ENCODE measurements at places on chromosomes 1 and 21.

- DNase-seq, result peak; percentile 93
Observed at GRCh38 chr1:67060811-67061218, 6.9 kb upstream of the SLC35D1 start.

DNA sequence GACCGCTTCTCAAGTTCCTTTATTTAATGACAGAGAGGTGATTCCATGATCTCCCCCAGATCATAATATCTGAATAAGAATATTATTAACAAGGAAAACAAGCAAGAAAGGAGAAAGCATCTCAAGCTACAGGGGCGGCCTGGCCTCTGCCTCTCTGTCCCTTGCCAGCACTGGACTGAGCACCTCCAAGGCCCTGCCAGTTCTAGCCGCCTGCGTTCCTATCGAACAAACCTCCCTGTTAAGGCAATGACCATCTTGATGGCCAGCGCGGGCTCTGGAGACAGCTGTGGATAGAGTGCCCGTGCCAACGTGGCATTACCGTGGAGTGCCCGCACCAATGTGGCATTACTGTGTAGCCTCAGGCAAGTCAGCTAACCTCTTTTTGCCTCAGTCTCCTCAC lies 84.8 kb downstream of the NPHP4 start:
- DNase-seq, result no peak

- DNase-seq, result peak; percentile 93
Observed at GRCh38 chr1:162235241-162235800, 141.3 kb downstream of the SPATA46 start.

DNA sequence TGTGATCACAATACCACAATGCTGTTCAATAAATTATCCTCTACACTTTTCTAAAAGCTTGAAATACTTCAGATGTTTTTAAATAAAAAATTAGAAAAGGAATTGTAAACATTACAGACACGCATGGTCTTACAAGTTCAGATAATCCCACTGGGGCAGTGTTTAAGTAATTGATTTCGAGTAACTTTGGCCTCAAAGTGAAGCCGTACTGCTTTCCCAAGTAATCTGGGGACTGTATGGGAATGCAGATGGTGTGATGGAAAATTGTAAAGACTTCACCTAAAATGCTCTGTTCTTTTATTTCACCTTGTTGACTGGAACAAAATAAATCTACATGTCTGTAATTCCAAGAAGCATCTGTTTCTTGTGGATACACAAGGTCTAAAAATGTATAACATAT lies 401.7 kb upstream of the LYPLAL1 start:
- DNase-seq, result no peak

- no peak for DNase-seq
Observed at GRCh38 chr1:39900662-39901463, 854 bp downstream of the MYCL start.

GRCh38 chr1:222582099-222582774 lies 7.5 kb downstream of the TAF1A start:
- DNase-seq, result peak; percentile 86

DNA sequence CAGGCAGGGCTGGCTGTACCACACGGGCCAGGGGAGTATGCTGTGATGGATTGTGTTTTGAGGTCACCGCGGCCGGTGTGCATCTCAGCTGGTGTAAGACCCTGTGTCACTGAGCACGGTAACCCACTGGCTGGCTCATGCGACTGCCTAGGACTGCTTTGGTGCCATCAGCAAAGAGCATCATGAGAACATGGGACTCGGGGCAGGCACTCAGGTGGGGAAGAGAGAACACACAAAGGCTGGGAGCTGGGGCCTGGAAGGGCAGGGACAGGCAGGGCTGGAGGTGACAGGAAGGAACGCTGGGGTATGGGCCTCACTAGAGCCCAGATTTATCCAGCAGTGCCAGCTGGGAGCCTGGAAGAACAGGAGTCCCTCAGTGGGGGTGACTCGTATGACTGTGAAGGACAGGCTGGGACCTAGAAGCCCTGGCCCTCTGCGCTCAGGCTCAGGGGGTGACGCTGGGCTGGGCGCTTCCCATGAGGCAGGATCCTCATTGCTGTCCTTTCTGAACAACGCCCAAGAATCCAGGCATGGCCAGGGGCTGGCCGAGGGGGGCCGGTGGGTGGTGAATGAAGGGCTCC lies 210.4 kb upstream of the VAMP3 start:
- no peak for DNase-seq

GRCh38 chr1:59747420-59748024 lies 67.2 kb upstream of the HOOK1 start:
- no peak for DNase-seq

DNA sequence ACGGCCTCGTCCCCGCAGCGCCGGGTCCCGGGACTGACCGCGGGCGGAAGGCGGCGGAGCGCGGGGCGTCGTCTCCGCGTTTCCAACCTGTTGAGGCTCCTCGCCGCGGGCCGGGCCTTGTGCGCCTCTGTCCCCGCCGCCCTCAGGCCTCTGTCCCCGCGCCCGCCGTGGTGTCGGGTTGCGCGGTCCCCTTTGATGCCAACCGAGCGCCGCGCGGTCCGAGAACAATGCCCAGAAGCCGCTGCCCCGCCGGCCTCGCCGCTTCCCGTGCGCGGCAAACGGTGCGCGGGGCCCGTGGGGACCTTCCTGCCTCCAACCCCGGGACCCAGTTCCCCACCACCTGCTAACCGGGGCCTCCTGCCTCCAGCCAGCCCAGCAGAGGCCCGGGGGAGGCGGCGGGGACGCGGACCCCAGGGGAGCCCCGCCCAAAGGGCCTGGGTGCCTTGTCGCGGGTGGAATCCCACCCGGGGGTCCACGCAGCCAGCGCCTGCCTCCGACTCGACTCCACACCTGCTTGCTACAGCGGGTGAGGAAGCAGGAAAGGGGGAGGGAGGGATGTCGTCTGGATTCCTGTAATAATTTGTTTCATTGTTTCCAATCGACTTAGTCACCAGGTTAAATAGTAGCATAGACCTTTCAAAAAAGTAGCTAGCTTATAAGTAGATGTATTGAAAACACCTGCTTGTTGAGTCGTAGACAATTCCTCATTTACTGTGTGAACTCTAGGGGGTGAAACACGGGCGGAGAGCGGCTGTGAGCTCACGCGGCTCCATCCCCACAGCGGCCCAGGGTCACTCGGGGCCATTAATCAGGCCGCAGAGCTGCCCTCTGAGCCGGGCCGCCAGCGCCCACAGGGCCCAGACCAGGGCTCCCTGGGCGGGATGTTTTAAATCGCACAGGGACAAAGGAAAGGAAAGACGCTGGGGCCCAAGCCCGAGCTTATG lies 1.1 kb downstream of the COL18A1 start:
- peak; percentile 93 for DNase-seq

DNA sequence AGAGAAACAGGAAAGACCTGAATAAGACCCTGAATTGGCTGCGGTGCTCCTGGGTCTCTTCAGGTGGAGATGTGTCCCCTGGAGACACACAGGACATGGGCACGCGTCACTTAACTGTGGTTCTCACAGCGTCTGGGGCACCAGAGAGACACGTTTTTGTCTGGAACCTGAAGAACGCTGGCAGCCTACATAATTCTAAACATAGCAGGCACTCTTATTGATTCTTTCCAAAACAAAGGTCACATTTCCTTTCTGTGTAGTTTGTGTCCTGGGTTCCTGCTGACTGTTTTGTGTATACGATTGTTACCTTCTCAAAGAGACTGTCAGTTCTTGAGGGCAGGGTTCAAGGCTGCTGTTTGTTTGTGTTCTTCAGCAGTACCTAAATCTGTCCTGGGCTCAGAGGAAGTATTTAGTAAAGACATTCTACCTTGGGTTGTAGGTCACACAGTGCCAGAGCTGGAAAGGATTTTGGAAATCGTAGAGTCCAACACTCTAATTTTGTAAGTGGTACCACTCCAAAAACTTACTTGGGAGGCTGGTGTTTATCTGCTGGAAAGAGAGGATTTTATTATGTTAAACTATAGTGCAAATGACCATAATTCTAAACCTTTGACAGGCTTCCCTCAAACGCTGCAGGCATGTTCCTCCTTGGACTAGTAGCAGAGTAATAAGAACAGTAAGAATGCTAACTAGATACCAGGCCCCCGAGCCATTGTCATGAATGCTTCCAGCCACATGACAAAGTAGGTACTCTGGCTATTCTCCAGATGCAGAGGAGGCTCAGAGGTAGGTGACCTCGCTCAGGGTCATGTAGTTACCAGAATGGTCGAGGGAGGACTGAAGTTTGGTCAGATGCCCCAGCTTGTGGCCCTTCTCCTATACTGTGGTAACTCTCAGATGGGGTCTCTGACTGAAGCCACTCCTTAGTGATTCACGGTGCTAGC lies 164.3 kb downstream of the DHRS3 start:
- peak; percentile 22 for DNase-seq

- DNase-seq, result peak; percentile 69
Observed at GRCh38 chr1:117695796-117696490, 90.1 kb downstream of the TENT5C start.

- no peak for DNase-seq
Observed at GRCh38 chr1:31647106-31647505, 2.4 kb upstream of the PEF1 start.

DNA sequence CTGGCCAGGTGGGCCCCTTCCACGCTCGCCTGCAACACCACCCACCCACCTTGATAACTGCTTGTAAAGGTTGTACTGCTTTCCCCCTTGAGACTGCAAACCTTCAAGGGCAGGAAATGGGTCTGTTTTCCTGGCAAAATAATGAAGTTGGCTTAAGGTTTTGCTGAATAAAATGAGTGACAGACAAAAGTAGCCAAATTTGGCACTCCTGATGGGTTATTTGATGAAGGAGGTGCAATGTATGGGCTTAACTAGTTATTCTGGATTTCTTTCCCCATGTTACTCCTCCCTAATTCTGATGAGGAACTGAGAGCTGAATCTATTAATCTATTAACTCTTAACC lies 14.6 kb upstream of the HLCS start:
- no peak for DNase-seq

DNA sequence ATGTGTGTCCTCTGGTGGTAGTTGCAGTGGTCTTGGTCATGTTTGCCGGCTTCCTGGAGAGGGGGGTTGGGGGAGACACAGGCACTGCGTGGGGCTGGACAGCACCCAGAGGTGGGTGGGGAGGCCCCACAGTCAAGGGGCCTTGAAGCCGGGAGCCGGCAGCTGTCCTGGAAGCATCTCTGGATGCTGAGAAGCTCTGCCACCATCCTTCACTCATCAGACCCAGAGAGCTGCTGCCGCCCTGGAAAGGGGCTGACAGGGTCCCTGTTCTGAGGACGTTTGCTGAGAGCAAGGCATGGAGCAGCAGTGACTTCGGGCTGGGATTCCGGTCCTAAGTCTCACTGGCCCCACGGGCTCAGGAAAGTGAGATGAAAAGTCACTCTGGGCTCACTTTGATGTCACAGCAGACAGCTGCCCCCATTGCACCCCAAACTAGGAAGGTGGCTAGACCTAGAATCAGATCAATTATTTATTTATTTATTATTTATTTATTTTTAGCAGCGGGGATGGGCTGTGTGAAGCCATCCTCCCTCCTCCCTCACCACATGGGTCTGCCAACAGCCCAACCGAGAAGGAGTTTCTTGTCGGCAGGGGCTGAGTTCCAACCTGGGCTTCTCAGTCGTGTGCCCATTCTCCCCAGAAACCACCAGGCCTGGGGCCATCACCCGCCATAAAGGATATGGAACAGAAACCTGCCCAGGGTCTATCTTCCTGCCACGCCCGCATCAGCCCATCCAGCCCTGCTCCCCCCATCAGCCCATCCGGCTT lies 547.4 kb downstream of the PTPRU start:
- DNase-seq, result no peak

DNA sequence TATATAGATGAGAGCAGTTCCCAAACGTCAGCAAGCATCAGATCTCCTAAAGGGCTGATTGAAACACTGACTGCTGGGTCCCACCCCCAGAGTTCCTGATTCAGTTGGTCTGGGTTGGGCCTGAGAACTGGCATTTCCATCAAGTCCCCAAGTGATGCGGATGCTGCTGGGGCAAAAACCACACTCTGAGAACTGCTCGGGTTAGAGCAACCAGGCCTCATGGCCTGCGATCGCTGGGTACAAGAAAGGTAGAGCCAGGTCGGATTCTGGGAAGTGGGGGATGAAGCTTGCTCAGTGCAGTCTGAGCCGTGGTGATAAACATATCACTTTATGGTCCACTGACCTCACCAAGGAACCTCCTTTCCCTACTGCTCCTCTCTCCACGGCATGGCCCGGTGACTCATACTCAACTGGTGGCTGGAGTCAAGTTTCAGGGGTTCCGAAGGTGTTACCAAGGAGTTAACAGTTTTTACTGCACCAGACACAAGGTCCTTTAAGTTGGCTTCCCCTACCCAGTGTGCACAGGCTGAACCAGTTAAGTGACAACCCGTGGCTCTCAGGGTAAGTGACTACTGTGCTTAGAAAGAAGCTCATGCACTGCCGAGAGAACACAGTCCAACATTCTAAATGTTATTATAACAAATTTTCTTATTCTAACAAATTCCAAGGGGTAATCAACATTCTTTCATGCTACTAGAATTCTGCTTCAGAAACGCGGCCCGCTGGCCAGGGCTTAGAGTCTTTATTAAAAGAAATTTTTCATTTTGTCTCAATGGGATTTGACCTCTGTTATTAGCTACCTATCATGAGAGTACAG lies 153.5 kb downstream of the TGFBR3 start:
- peak; percentile 96 for DNase-seq

DNA sequence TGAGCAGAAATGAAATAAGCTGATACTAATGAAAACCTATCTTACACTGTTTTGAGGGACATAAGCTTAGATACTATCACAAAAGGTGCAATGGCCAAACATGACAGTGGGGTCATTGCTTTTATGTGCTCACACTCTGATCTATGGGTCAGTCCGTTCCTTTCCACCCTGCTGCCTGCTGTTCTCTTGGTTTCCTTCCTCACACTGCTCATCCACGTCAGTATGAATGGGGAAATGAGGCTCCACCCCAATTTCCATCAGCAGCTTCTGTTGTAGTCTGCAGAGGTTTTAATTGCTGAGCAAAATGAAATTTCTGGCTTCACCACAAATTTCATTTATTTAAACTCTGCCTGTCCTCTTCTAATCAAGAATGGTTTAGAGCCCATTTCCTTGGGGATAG lies 155.2 kb downstream of the GABPA start:
- no peak for DNase-seq

DNA sequence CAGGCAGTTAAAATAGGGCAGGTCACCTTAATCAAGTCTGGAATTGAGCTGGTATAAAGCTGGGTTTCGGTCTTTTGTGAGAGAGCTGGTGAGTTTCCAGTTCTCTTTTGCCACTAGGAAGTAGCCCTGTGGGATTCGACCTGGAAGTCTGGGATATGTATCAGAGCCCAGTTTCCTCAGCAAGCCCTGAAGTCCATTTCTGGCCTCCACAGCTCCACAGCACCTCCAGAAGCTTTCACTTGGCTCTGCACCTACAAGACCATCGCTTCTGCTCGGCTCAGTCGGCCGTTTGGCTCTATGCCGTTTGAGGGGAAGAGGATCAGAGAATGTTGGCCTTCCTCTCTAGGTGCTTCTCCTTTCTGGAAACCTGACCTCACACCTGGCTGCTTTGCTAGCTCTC lies 148.0 kb downstream of the GALNT2 start:
- DNase-seq, result peak; percentile 65

Data from kidney tubule cell (primary cell).